ENCODE measurements at places on chromosomes 16 and 17. TPM values are rescaled to one million over a fixed set of nuclear protein-coding genes. Genes with fewer than 3 reads are reported as not detected.
A peak's percentile ranks its signal among the peaks of the same experiment; 100 is the strongest.

GRCh38 chr17:45234641-45235415 lies 13.1 kb downstream of the FMNL1 start:
- no peak for DNase-seq
- H3K27ac ChIP-seq = no peak overlapping the region
- H3K27me3 ChIP-seq = no peaks in the 10 kb centered on the region
- no peak overlapping the region for H3K4me3 ChIP-seq

DNA sequence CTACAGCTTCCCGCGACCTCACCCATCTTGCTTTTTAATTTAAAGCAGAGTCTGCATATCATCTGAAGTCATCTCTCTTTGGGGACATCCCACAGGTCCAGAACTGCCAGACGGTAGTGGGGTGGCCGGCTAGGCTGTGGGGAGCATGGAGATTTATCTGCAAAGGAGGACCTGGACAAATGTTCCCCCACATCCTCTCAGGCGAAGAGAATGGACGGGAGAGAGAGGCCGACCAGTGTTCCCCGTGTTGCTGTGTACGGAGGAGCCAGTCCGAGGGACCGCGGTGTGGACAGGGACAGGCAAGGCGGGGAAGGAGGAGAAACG lies 665 bp upstream of the MT1M start:
- peaks cover 4% of the 10 kb centered on the region for H3K27me3 ChIP-seq
- DNase-seq = no peak
- H3K27ac ChIP-seq = peak overlapping the region; percentile 22
- peak overlapping the region; percentile 14 for H3K4me3 ChIP-seq
- H3K36me3 ChIP-seq = no peaks in the 10 kb centered on the region
- peaks cover 10% of the 10 kb centered on the region for H3K4me1 ChIP-seq

DNA sequence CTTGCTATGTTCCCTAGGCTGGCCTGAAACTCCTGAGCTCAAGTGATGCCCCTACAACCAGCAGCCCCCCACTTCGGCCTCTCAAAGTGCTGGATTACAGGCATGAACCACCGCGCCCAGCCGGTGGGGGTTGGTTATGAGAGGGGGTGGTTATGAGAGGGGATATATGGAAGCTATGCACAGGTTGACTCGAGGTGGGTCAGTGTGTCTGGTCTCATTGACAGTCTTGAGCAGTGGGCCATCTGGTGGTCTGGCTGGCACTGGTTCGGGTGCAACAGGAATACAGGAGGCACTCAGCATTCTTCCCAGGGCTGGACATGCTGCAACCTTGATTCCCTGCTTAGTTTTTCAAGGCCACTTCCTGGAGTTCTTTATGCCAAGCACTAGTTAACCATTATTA lies 5.6 kb upstream of the STX1B start:
- peaks cover 6% of the 10 kb centered on the region for H3K27me3 ChIP-seq
- no peak for DNase-seq
- H3K36me3 ChIP-seq = no peaks in the 10 kb centered on the region
- no peak overlapping the region for H3K4me3 ChIP-seq

DNA sequence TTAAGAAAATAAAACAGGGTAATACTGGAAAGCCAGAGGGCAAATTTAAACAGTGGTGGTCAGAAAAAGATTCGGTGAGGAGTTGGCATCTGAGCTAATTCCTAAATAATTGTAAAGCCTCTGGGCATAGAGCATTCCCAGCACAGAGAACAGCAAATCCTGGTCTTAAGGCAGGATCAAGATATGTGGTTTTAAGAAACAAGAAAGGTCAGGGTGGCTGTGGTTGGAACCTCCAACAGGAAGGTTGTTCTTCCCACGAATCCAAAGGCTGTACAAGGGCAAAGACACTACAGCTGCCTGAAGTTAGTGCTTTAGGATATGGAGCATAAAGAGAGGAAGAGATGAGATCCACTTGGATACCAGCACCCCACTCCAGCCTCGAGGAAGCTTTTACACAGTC lies 114.6 kb downstream of the ZNF18 start:
- no peak for DNase-seq
- no peak overlapping the region for H3K27ac ChIP-seq
- no peaks in the 10 kb centered on the region for H3K27me3 ChIP-seq
- H3K36me3 ChIP-seq = no peaks in the 10 kb centered on the region
- no peak overlapping the region for H3K4me3 ChIP-seq
- H3K4me1 ChIP-seq = no peaks in the 10 kb centered on the region

KCNH6 gene
- total RNA-seq = 0.67 TPM

DNA sequence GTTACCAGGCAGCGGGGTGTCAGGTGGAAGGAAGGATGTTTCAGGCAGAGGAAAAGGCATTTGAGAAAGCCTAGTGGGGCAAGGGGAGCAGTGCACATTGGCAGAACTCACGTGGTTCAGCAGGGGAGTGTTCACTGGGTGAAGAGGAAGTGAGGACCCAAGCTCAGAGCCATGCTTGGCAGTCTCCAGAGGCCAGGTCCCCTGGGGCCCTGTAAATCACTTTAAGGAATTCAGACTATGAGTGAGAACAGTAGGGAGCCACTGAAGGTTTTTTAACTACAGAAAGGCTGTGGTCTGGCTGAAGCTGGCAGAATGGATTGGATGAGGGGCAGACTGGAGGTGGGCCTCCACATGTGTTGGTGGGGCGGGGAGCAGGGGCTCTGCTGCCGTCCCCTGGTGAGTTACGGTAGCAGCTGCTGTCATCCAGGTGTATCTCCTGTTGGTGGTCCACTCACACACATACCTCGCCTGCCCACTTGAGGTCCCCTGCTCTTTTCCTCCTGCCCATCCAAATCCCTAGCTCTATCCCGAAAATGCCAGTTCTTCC lies 5.1 kb downstream of the CLEC16A start:
- no peaks in the 10 kb centered on the region for H3K36me3 ChIP-seq
- peaks cover 36% of the 10 kb centered on the region for H3K4me1 ChIP-seq
- H3K4me3 ChIP-seq = no peak overlapping the region
- H3K27ac ChIP-seq = no peak overlapping the region
- no peaks in the 10 kb centered on the region for H3K27me3 ChIP-seq

DNA sequence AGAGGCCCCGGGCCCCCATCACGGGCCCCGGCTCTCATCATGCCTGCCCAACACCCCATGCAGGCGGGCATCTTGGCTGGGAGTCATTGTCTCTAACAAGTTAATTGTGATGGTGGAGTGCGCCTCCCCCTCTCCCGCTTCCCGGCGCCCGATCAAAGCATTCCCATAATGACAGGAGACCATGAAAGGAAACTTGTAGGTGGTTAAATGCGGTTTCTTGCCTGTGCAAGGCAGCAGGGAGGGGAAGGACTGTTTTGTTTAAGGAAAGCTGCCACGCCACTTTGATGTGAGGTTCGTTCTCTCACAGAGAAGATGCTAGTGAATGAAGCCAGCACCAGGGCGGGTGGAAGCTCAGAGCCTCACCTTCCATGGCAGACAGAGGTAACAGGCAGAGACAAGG lies 45.4 kb downstream of the C16orf78 start:
- DNase-seq = no peak
- H3K4me1 ChIP-seq = no peaks in the 10 kb centered on the region
- no peaks in the 10 kb centered on the region for H3K36me3 ChIP-seq
- no peak overlapping the region for H3K4me3 ChIP-seq
- no peak overlapping the region for H3K27ac ChIP-seq

CCL5 gene
- total RNA-seq = 5.3 TPM

DNA sequence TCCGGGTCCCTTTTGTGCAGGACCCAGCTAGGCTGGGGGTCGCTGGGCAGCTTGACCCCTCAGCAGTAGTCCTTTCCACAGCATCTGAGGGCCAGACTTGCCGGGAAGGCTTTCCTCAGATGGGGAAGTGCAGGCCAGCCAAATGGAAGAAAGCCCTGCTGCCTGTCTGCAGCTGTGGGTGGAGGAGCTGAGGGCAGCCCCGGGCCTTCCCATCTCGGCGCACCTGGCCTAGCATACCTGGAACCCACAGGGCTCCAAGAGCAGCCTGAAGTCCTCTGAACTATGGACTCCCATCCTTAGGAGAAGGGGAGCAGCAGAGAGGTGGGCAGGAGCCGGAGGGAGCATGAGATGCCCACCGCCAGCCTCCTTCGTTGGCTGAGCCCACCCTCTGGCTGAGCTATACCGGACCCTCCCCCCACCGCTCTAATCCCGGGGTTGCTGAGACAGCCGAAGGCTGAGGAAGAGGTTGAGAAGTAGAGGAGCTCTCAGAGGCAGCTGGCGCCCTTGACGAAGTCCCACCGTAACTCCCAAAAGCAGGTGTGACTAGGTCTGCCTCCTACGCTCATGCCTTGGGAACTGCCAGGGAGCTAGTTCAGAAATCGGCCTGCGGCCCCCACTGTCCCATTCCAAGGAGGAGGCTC lies 13.2 kb downstream of the UBALD2 start:
- no peaks in the 10 kb centered on the region for H3K36me3 ChIP-seq
- no peak for DNase-seq
- H3K27ac ChIP-seq = peak overlapping the region; percentile 39
- peaks cover 27% of the 10 kb centered on the region for H3K4me1 ChIP-seq

TNK1 gene
- 14.0 TPM for total RNA-seq

NUDT7 gene
- 13.4 TPM for total RNA-seq

GRCh38 chr17:73984941-73985340 lies 218.5 kb upstream of the RPL38 start:
- H3K36me3 ChIP-seq = no peaks in the 10 kb centered on the region
- no peak overlapping the region for H3K27ac ChIP-seq
- no peak overlapping the region for H3K4me3 ChIP-seq
- H3K4me1 ChIP-seq = no peaks in the 10 kb centered on the region

TNFRSF17 gene
- not detected for total RNA-seq

KSR1 gene
- total RNA-seq = 65.4 TPM

KRT32 gene
- not detected for total RNA-seq

DNA sequence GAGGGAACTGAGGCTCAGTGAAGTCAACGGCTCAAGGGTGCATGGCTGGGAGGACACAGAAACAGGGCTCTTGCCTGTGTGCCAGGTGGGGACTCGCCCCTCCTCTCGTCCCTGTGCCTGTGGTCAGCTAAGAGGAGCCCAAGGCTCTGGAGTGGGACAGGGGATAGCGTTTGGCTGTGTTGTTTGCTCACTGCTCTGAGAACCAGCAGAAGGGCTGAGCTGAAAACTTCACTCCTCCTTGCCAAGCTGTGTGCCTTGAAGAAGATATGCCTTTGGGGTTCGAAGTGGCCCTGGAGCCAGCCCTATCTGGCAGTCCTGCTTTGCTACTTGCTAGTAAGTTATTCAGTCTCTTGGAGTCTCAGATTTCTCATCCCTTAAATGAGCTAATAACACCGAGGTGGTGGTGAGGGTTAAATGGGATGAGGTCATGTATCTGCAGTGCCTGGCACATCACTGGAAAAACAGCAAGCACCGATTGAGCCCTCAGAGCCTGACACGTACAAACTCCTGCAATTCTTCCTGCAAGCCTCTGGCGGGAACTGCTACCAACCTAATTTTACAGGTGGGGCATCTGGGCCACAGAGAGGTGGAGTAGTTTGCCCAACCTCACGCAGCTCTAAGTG lies 17.7 kb downstream of the FOXL1 start:
- H3K36me3 ChIP-seq = no peaks in the 10 kb centered on the region
- no peak overlapping the region for H3K27ac ChIP-seq
- no peak for DNase-seq
- no peaks in the 10 kb centered on the region for H3K4me1 ChIP-seq
- H3K27me3 ChIP-seq = no peaks in the 10 kb centered on the region
- H3K4me3 ChIP-seq = no peak overlapping the region

OTOP2 gene
- not detected for total RNA-seq

DNA sequence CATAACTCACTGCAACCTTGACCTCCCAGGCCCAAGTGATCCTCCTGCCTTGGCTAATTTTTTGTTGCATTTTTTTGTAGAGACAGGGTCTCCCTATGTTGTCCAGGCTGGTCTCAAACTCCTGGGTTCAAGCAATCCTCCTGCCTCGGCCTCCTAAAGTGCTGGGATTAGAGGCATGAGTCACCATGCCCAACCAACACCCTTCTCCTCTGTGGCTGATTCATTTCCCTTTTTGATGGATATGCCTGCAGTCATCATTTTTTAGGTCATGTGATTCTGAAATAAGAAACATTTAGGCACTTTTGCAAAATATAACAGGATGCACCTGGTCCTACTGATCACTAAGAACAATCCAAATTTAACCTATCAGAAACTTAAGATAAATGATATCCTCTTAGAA lies 44.0 kb upstream of the YPEL2 start:
- no peaks in the 10 kb centered on the region for H3K27me3 ChIP-seq
- no peak for DNase-seq
- H3K4me3 ChIP-seq = no peak overlapping the region
- no peaks in the 10 kb centered on the region for H3K4me1 ChIP-seq
- H3K27ac ChIP-seq = no peak overlapping the region

KCNJ12 gene
- total RNA-seq = 2.4 TPM

Measured in thyroid gland (tissue), 4 donors.